ENCODE measurements at places on chromosomes 2 and 18.

GRCh38 chr2:29207352-29208148 is 92.3 kb downstream of the CLIP4 start:
- no peak for DNase-seq

DNA sequence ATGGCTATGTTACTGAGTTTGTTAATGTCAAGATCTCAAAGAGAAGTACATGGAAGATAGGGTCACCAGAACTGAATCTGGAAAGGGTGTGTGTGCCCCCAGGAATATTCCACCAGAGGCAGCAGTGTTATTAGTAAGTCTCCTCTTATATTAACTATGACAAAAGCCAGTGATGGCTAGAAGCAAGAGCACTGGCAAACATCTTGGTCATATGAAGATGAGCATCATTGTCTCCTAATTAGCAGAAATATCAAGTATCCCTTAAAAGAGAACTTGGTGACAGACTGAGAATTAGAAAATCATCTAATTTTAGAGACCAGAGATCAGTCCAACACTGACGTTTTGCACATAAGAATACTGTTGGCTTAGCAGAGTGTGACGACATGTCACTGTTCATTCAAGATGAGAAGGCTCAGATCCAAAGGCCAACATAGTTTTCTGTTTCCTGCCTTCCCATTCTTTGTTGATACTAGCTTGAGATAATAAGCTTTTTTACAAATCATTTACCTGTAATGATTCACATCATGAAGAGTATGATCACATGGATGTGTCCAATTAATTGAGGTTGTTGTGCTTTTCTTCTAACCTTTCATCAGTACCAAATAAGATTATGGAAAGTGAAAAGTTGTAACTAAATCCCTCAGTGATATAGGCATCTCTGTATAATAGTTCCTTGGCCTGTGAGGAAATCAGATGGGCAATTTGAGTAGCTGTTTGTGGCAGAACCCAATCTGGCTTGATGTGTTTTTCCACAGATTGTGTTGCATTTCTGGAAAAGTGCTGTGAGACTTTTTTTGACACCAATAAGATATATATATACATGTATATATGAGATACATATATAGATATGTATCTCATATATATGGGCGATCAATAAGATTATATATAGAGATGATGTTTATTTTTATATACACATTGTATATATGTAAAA is 44.5 kb downstream of the MAPRE2 start:
- DNase-seq: no peak

GRCh38 chr2:71548646-71549425 is 95.5 kb downstream of the DYSF start:
- peak; percentile 36 for DNase-seq

DNA sequence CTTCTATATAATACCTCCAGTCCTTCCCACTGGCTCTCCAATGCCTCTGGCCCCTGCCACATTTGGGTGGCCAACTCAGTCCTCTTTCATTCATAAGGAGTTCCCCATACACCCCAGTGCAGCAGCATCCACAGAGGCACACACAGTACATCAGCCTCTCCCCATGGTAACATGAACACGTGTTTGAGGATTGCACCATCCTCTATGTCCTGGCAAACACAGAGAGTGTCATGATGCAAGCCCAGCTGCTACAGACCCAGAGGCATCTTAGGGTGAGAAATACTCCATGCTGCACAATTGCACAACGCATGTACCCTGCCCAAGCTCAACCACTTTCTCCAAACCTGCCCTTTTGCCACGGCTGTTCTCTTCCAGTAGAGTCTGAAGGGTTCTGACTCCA is 11.5 kb downstream of the IGFBP5 start:
- DNase-seq: peak; percentile 87

DNA sequence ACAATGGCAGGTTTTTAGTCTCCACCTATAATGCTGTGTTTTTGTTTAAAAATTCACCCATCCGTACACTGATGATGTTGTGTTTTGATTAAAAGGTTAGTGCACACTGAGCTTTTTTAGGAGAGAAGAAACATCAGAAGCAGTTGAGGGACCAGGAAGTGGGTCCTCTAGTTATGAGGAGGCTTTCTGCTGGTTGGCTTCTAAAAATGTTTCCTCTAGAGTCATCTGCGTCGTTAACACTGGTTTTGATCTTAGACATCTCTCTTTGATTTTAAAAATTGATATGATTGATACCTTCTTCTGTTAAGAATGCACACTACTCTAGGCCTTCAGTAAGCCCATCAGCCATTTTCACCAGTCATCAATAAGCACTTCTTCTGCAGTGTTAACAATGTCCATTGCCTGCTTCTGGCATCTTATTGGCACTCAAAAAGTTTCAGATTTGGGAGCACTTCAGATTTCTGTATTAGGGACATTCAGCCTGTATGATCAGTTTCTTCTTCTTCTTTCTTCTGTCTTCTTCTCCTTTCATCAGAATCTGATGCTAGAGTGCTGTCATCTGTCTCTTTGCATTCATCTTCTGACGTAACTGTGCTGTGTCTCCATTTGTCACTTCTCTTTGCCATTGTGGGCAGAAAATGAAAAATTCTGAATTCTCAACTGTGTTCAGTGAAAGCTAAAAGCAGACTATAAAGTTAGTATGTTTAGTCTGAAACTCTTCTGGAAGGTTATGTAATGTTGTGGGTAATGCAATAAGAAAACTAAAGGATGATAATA is 56.3 kb downstream of the PHLPP1 start:
- DNase-seq: no peak

DNA sequence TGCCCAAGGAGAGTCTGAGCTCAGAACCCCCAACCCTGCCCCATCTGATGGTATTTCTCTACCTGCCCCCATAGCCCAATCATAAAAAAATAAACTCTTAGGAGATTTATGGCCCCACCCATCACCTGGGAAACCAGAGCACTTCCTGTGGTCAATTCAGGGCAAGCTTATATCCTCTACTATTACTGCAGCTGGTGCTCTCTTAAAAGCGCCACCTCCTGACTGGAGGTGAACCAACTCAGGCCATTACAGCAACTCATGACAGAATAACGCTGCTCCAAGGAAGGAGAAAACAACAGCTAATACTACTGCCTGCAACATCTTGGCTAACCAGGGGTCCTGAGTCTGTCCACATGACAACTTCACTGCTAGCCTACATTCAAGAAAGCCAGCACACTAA is 195.7 kb downstream of the MTCL1 start:
- DNase-seq: no peak

- no peak for DNase-seq
These were observed 21.2 kb downstream of the TGFA start for GRCh38 chr2:70532244-70532935.

DNA sequence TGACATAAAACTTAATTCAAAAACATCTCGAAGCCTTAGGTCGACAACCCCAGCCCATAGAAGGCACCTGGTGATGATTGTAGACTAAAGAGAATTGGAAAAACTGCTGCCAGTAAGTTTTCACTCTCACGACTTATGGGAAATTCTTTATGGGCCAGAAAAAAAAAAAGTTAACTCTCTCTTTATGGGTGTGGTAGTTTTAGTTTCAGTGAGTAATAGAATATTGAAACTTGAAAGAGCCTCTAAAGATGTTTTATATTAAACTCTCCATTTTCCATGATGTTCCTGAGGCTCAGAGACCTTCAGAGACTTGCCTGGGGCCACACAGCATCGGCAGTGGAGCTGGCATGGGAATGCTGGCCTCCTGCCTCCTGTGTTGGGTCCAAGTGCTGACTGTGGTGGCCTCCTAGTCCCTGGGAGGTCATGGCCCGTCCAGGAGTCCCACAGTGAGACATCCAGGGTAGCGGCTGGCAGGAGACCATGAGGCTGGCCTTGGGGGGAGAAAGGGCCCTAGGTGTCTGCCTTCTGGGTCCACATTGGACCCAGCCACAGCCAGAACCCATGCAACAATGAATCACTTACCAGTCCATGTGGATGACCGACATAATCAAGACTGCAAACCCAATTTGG is 158.9 kb downstream of the SEPTIN10 start:
- DNase-seq: no peak

DNA sequence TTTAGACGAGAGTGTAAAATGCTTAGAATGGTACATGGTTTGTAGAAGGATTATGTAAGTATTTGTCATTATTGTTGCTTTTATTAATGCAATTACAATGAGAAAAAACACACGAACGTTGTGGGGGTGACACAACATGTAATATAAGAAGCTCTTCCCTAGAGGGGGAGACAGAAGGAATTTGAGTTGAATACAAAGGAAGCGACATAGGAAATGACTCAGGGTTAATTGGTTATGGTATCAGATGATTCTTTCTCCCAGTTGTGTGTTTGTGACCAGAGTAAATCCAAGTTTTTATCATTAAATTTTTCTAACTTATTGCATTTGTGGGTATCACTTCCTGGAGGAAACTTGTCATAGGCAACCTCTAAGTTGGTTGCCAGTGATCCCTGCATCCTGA is 625.6 kb upstream of the CDH2 start:
- peak; percentile 17 for DNase-seq

DNA sequence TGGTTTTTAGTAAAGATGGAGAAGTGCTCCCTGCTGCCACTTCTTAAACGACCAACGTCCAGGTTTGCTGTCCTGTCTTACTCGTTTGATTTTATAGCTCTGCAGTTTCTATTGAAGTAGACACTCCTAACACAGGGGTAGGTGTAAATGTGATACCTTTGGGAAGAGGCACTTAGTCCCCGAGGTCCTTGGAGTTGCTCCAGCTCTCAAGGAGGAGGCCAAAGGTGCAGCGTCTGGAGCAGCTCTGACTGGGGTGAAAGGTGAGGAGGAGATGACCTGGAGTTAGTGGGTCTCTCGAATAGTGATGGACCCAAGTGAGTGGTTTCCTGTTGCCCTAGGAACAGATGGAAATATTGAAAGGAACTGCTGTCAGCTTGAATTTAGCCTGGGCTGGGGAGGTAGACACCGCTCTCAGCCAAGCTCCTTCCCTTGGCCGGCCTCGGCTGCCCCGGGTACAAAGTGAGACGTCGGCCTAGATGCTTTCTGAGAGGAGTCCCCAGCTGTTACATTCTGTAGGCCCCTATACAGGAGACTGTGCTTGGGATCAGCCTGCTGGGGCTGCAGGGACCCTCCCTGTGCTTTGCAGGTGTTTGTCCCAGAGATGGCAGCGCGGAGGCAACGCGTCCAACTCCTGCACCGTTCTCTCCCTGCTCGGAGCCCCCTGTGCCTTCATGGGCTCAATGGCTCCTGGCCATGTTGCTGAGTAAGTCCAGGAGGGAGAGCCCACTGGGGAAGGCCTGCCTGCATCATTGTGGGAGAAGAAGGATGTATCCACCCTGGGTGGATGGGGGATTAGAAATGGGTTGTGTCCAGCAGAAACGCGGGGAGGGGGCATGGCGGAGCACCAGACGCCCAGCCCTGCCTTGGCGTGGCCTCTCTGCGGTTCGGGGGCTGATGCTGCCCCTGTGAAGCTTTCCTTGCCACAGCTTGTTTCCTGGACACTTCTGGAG is 5.4 kb downstream of the KHK start:
- DNase-seq: no peak

DNA sequence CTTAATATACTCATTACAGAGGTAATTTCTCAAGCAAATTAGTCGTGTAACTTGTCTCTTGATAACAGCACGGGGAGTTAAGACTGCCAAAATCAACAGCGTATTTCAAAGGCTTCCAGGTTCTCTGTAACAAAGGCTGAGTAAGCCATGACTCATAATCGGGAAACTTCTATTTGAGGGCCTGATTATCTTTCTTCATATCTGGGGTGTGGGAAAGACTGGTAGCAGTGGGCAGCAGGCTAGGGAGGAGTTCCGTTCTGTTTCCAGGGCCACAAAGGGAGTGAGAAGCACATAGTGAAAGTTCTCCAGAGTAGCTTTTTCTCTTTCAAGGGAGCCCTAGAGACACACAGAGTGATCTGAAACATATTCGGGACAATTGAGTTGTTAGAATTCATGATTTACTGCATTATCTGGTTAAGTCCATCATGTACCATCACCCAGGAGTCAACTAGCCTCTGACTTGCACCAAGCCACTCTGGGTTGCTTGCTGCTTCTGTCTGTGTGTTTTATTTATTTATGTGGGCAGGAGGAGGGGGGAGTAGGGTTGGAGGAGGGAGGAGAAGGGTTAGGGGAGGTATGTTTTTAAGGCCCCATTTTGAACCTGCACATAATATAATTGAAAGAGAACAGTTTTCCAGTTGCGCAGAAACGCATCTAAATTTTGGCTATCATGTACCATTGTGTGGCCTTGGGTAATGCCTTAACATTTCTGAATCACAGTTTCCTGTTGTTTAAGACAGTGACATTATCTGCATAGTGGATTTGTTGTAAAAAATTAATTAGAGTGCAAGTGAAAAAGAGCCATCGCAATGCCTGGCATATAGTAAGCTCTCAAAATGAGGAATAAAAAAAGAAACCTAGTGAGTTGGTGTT is 80.5 kb upstream of the ITPRID2 start:
- peak; percentile 36 for DNase-seq

DNA sequence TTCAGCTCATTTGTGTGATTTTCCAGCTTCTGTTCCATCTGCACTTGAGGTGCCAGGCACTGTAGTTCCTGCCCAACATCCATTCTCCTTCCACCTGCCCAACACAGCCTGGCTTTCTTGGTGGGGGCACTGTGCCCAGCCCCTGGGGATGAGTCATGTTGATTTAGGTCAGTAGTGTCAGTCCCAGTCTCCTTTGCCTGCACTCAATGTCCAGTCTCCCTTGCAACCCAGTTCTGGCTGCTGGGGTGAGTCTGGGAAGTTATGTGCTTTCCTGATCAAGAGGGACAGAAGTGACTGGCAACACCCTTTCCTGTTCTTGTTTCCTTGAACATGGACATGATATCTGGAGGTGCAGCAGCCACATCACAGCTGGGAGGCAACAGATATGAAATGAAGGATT is 1.5 kb upstream of the ASB18 start:
- DNase-seq: no peak

DNA sequence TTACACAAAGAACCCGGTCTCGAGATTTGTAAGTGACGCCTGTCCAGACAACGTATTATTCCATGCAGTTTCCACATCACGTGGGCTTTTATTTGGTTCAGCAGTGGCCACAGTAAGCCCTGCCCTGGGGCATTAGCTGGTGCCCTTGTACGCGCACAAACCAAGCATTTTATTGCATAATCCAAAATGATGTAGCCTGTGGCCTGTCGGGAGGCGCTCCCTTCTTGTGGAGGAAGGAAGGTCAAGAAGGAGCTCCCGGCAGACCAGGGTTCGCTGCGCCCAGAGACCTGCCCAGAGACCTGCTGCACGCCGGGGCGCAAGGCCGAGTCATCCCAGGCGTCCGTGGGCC is 179.6 kb upstream of the ALKAL2 start:
- DNase-seq: no peak

GRCh38 chr18:9474108-9474982 is 968 bp upstream of the RALBP1 start:
- peak; percentile 66 for DNase-seq

GRCh38 chr2:100976645-100977391 is 25.3 kb upstream of the RPL31 start:
- no peak for DNase-seq

- DNase-seq: peak; percentile 38
These were observed 1.8 kb downstream of the SCN9A start for GRCh38 chr2:166373951-166374350.

DNA sequence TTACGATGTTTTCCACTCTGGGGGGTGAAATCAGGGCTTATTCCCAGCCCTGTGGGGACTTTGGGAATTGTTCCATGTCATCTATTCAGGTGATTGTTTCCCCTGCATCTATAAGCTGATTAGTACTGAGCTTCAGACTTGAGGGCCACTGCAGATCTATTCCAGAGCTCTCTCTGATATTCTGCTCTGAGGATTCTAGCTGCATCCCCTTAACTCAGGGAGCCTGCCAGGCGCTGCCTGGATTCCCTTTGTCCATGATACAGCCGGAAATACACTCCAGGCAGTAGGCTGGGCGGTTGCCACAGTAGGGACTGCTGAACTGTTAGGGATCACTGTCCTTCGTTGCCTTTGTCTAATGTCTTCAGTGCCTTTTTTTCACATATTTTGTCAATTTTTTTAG is 31.3 kb downstream of the PTRHD1 start:
- no peak for DNase-seq
